Mesenteric fat pad (tissue), 1 donor: ENCODE measurements at places on chromosomes 4 and X. TPM values are rescaled to one million over a fixed set of nuclear protein-coding genes. Genes with fewer than 3 reads are reported as not detected.

The SLC34A2 gene
- not detected for total RNA-seq

DNA sequence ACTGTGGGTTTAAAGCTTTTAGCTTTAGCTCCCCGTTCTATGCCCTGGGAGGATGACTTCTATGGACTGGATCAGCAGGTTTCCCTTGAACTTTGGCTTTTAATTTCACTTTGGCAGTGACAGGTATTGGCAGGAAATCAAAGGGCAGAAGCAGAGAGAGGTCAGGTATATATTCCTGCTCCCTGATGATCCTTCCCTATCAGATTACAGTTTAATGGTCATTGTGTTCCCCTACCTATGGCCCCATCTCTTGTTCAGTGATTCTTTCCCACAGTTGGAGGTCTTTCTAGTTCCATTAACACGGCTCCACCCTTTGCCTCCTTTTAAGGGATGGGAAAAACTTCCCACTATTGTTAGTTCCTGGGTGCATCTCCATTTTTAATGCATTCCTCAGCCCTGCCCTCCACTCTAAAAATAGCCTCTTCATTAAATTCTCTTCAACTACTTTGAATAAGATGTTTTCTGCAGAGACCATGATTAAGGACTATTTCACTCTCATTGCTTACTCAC lies 107.8 kb upstream of the TMEM47 start:
- DNase-seq = no peak

- no peak for DNase-seq
Observed at GRCh38 chr4:68367835-68368234, 17.9 kb upstream of the YTHDC1 start.

- DNase-seq = no peak
Observed at GRCh38 chrX:15834827-15835595, 19.6 kb downstream of the AP1S2 start.
